ENCODE measurements at places on chromosomes 1 and 21.

DNA sequence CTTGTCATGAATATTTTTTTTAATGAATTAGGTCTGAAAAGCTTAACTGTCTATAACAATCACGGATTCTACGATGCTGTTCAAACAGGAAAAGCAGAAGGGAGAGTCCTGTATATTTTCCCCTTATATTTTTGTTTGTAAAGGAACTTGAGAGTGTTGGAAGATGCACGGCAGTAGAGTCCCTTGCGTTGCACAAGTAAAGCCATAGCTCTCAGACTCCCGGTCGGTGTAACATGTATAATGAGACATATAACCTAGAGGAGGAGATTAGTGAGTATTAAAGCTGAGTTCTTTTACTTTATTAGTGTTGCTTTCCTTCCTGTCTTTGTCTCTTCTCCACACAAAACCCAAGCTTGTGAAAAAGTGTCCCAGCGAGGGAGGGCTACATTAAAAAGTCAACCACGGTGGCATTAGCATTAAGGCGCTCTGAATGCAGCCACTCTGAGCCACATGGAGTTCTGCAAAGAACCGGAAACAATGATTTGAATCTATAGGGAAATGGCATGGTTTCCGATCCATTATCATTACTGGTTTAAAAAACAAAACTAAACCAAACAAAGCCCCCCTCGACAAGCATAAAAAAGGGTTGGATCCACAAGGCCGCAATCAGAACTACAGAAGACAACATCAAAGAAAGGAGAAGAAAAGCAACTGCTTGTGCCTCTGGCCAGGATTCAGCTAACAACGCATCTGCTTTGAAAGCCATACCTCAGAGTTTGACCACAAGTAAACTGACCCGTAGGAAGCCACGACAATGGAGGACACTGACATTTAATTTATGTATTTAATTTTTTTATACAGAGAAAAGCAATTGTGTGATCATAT is 356.8 kb downstream of the LMO4 start:
- no peak for DNase-seq

DNA sequence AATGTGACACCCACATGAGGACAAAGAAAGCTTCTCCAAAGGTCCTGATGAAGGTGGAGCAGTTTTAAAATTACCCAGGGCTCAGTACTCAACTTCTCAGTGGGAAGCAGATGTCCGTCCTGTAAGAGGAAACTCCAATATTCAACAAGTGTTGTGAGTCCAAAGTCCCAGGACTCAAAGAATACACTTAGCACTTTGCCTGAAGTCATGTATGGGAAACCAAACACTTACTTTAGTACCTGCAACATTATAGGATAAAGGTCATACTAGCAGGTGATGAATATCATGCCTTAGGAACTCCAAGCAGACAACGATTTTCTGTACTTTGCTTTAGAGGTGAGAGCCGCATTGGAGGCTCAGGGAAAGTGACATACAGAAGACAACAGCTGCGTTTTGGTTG is 37.2 kb upstream of the ST6GALNAC3 start:
- no peak for DNase-seq

DNA sequence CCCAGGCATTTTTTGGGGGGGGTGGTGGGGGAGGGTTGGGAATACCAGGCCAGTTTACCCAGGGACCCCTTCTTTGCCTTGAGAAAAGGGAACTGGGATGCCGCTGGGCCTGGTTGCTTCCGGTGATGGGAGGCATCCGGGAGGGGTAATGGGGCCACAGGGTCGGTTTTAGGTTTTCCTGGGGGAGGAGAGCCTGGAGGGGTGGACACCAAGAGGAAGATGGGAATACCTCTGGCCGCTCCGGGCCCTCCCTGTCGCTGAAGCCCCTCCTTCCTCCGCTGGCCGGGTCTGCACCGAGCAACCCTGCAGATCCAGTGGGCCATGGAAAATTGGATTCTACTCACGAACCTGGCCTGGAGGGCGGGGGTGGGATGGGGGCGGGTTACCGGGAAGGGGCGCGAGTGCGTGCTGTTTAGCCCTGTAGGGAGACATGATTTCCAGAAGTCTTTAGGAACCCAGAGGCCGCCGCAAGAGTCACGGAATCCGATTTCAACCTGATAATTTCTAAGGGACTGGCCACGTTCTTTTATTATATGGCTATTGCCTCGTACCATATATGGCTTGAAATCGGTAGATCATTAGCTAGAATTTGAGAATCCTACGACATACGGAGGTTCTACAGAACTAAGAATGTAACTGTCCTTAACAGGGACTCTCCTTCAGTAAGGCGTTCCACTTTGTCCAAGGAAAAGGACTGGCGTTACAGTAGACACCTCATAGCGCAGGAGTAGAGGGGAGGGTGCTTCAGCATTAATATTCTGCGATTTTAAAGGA is 749 bp downstream of the AKIRIN1 start:
- no peak for DNase-seq

- DNase-seq = no peak
Measured at GRCh38 chr1:56387071-56387740, 192.2 kb downstream of the PLPP3 start.

GRCh38 chr1:203666609-203667008 is 40.0 kb downstream of the ATP2B4 start:
- DNase-seq = no peak

- no peak for DNase-seq
Measured at GRCh38 chr1:34800214-34800613, 7.4 kb downstream of the GJA4 start.

GRCh38 chr1:187537936-187538335 is 709.2 kb downstream of the PLA2G4A start:
- no peak for DNase-seq

Data from brain pericyte (primary cell).